Regular cardiac myocyte (primary cell): ENCODE measurements at places on chromosomes 5 and 9. TPM values are rescaled to one million over a fixed set of nuclear protein-coding genes. Genes with fewer than 3 reads are reported as not detected.

TEK gene
- total RNA-seq: 18.6 and 31.1 TPM in 2 replicates

GIN1 gene
- total RNA-seq: 5.9 and 6.2 TPM in 2 replicates

SLC36A2 gene
- total RNA-seq: not detected in 2 replicates

NR2F1-AS1 gene
- total RNA-seq: 19.7 and 20.3 TPM in 2 replicates

SVEP1 gene
- 14.4 and 90.8 TPM in 2 replicates for total RNA-seq

LPAR1 gene
- 50.7 and 58.5 TPM in 2 replicates for total RNA-seq
